IMR-90 (cell line): ENCODE measurements at places on chromosomes 1 and 21. TPM values are rescaled to one million over a fixed set of nuclear protein-coding genes. Genes with fewer than 3 reads are reported as not detected.

DNA sequence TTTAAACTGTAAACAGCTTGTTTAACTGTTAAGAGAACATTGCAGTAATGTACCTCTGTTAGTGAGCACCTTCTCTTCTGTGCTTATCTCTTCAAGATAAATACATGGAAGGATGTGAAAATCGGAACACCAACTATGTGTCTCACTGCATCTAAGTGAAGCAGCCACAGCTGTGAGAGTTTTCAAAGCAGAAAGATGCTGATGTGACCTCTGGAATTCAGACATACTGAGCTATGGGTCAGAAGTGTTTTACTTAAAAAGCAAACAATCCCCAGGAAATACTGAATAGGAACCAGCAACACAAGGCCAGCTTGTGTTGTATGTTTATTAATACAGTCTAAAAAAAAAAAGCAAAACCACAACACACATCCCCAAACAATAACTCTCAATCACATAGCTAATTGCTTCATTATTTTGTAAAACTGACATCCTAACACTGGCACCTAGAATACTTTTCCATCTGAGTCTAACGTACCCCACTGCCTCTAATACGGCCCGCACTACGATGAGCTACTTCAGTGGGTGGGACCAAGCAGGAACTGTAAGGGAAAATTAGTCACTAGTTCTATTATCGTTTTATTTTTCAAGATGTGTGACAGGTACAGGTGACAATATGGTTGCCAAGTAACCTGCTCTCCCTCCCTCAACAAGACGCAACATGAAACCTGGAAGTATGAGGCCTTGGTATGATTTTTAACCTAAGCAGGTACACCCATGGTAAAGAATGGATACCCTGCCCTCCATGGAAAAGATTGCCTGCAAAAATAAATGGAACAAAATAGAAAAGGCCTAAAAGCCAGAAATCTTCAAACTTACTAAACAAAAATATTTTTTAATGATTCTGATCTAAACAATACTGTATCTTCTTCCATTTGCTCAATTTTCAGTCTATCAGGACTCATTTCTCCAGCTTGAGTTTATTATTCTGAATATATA lies 13.9 kb downstream of the ERRFI1 start:
- peaks cover 47% of the 10 kb centered on the region for H3K36me3 ChIP-seq
- peaks cover 12% of the 10 kb centered on the region for H3K4me1 ChIP-seq
- no peak for DNase-seq
- no peak overlapping the region for H3K4me3 ChIP-seq

DNA sequence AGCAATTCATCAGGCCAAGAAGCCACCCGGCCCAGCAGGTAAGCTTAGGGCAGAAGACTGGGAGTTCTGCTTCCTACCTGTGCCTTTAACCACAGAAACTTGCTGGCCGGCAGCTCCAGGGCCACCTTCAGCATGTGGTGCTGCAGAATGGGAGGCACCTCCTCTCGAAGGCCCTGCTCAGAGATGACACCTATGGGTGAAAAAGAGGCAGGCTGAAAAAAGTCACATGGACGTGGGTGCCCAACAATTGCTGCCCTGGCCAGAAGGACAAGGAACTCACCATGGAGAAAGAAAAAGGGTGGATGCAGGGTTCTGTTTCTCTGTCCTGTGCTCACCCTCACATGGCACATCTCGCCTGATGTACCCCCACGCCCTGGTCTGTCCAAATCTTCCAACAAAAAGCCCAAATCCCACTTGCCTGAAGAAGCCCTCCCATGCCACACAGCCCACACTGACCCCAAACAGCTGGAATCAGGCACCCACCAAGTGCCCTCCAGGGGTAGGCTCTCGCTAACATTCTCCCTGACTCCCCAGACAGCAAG lies 33.0 kb downstream of the URB1 start:
- no peak for DNase-seq
- no peaks in the 10 kb centered on the region for H3K27me3 ChIP-seq
- H3K4me3 ChIP-seq, result no peak overlapping the region
- peaks cover 73% of the 10 kb centered on the region for H3K36me3 ChIP-seq
- H3K27ac ChIP-seq, result no peak overlapping the region
- H3K4me1 ChIP-seq, result peaks cover 2% of the 10 kb centered on the region; the same call in 1 of the 2 replicates

DNA sequence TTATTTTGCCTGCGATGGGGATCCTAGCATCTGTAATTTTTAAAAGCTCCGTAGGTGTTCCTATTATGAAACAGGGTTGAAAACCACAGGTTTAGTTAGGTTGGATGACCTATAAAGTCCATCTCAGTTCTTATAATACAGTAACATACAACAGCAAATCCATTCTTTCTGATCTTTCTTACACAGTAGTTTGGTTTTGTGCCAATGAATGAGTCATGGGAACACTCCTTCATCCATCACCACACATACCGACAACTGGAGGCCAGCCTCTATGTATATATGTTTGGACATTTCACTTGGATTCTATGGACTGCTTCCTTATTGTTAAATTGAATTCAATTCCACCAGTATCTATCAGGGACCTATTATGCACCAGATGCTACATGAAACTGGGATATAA lies 118.4 kb upstream of the L1TD1 start:
- no peak overlapping the region for H3K4me3 ChIP-seq
- H3K4me1 ChIP-seq, result no peaks in the 10 kb centered on the region
- no peak overlapping the region for H3K27ac ChIP-seq

DNA sequence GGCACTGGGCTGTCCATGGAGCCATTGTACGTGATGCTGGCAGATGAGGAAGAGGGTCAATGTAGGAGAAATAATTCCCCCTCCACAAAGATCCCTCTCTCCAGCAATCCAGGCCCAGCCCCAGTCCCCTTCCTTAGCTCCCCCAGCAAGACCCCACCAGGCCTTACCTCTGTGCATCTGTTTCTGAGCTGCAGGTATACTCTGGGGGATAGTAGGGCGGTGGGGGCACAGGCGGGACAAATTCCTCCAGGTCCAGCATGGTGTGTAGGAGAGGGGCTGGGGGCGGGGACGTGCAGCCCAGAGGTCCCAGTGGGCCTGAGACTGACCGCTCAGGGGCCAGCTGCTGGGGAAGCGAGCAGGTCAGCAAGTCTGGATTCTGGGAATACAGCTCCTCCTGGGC lies 3.7 kb downstream of the ENTREP3 start:
- H3K4me1 ChIP-seq, result peaks cover 17% of the 10 kb centered on the region
- no peak overlapping the region for H3K4me3 ChIP-seq
- no peak overlapping the region for H3K27ac ChIP-seq

Gene VSIG8
- total RNA-seq, result not detected in 2 replicates

Gene OTUD3
- 2.9 and 6.1 TPM in 2 replicates for total RNA-seq
